ENCODE measurements at places on chromosomes 5 and 9. TPM values are rescaled to one million over a fixed set of nuclear protein-coding genes. Genes with fewer than 3 reads are reported as not detected.

TRIP13 gene
- 1.7 TPM for total RNA-seq

UBTD2 gene
- 10.6 TPM for total RNA-seq

PCA3 gene
- total RNA-seq: not detected

FAM169A gene
- total RNA-seq: 8.1 TPM

LURAP1L gene
- total RNA-seq: not detected

LCN10 gene
- 70.7 TPM for total RNA-seq

ADAMTS12 gene
- total RNA-seq: not detected

OR1N2 gene
- total RNA-seq: not detected
